Activated CD4-positive, alpha-beta memory T cell treated with anti-CD3 and anti-CD28 coated beads for 36 hours (primary cell): ENCODE measurements at places on chromosomes 7 and 10. TPM values are rescaled to one million over a fixed set of nuclear protein-coding genes. Genes with fewer than 3 reads are reported as not detected.

The SYNPO2L gene
- total RNA-seq, result not detected

The RSPH10B2 gene
- 0.43 TPM for total RNA-seq

The NKX1-2 gene
- not detected for total RNA-seq

The CD36 gene
- total RNA-seq, result not detected

The PAPOLB gene
- not detected for total RNA-seq

The STAM gene
- 29.9 TPM for total RNA-seq

- peak; percentile 5 for DNase-seq
- H3K4me1 ChIP-seq, result no peaks in the 10 kb centered on the region
- H3K4me3 ChIP-seq, result no peak overlapping the region
- no peaks in the 10 kb centered on the region for H3K27me3 ChIP-seq
Observed at GRCh38 chr10:47029181-47030009, 118.2 kb downstream of the PTPN20 start.

DNA sequence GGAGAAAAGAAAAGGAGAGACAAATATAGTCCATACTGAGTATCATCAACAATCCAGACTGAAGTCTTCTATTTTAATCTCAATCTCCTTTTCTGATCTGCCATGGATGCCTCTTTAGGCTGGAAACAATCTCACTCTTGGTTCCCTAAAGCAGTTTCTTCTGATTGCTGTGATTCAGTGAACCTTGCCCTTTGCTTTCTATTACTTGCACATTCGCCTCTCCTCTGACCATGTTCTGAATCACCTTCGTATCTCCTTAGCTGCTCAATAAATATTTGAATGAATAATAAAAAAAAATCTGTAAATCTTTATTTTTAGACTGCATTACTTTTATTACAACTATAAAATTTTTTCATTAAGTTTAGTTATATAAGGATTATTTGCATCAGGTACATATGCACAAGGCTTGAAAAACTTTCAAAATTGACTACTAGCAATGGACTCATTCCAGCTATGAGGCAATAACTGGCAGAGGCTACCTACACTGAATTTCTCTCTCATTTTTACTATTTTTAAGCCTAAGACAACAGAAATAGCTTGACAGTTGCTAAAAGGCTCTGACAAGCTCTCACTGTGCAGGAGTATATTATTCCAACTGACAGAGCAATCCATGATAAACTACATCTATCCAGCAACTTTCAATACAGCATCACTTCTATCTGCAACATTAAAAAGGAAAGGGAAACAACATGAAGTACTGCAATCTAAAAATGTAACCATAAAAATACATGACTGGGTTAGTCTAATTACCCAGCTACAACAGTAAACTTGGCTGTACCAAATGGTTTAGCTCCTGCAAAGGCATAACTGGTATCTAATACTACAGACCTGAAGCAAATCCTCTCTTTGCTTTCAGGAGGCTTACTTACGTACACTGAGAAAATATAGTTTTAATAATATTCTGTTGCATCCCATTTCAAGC lies 25.6 kb downstream of the TM9SF3 start:
- H3K4me3 ChIP-seq, result no peak overlapping the region
- H3K27ac ChIP-seq, result no peak overlapping the region
- H3K4me1 ChIP-seq, result peaks cover 5% of the 10 kb centered on the region
- H3K27me3 ChIP-seq, result no peaks in the 10 kb centered on the region

- H3K4me1 ChIP-seq, result no peaks in the 10 kb centered on the region
- peaks cover 3% of the 10 kb centered on the region for H3K27me3 ChIP-seq
- no peak overlapping the region for H3K27ac ChIP-seq
- no peaks in the 10 kb centered on the region for H3K36me3 ChIP-seq
Observed at GRCh38 chr7:138595454-138595853, 105.7 kb downstream of the SVOPL start.

GRCh38 chr10:9193120-9193519 lies 1138.6 kb downstream of the GATA3 start:
- no peaks in the 10 kb centered on the region for H3K4me1 ChIP-seq
- no peak overlapping the region for H3K27ac ChIP-seq
- peaks cover 5% of the 10 kb centered on the region for H3K27me3 ChIP-seq
- DNase-seq, result no peak
- no peaks in the 10 kb centered on the region for H3K36me3 ChIP-seq

DNA sequence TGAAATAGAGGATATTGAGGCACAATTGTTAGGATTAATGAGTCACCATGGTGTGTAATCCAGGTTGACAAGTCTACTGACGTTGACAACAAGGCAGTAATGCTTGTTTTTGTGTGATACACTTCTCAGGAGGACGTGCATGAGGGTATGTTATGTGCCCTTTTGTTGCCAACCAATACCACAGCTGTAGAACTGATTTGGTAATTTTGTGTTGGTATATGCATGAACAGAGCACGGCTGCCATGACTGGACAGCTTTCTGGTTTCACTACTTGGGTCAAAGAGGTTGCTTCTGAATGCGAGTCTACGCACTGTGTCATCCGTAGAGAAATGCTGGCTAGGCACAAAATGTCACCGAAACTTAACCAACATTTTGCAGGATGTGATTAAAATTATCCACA lies 32.9 kb downstream of the PHTF2 start:
- H3K4me3 ChIP-seq, result peak overlapping the region; percentile 30
- H3K27ac ChIP-seq, result peak overlapping the region; percentile 76
- H3K27me3 ChIP-seq, result no peaks in the 10 kb centered on the region
- peaks cover 63% of the 10 kb centered on the region for H3K4me1 ChIP-seq
- peak; percentile 80 for DNase-seq
- H3K36me3 ChIP-seq, result peaks cover 13% of the 10 kb centered on the region

DNA sequence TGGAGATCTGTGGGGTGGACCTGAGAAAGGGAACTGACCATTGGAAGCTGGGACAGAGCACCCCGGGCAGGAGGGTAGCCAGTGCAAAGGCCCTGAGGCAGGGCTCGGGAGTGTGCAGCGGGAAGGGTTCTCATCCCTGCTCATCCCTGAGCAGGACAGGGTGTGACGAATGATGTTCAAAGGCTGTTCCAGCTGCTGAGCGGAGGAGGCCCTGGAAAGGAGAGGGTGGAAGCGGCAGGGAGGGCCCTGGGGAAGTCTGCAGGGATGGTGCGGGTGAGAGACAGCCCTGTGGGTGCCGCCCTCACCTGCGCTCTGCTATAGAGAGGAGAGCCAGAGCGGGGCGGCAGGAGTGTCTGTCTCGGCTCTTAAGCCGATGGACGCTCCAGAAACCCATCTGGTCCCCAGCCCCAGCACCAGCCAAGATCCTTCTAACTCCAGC lies 43.7 kb downstream of the PRKAG2 start:
- H3K27ac ChIP-seq, result no peak overlapping the region
- H3K4me3 ChIP-seq, result no peak overlapping the region
- no peak for DNase-seq

- no peaks in the 10 kb centered on the region for H3K27me3 ChIP-seq
- H3K4me1 ChIP-seq, result peaks cover 2% of the 10 kb centered on the region
- DNase-seq, result no peak
- no peak overlapping the region for H3K27ac ChIP-seq
- no peaks in the 10 kb centered on the region for H3K36me3 ChIP-seq
Observed at GRCh38 chr7:1733206-1733907, 63.3 kb downstream of the ELFN1 start.

DNA sequence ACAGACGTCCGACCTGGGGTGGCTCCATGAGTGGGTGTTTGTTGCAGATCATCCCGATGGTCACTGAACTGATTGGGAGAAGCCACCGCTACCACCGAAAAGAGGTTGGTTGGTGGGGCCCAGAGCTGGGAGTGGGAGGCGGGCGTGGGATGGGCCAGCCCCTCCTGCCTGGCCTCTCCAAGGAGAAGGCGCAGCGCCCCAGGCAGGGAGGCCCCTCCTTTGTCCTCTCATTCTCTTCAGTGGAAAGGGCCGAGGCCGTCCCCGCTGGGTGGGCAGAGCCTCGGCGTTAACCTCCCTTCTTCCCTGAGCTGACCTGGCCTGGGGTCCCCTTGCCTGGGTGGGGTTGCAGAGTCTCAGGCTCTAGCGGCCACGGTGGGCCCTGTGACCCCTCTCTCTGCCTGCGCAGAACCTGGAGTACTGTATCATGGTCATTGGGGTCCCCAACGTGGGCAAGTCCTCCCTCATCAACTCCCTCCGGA lies 5.2 kb downstream of the MTG1 start:
- H3K27me3 ChIP-seq, result no peaks in the 10 kb centered on the region
- H3K36me3 ChIP-seq, result peaks cover 53% of the 10 kb centered on the region
- H3K27ac ChIP-seq, result no peak overlapping the region
- no peak overlapping the region for H3K4me3 ChIP-seq
- no peak for DNase-seq

- no peaks in the 10 kb centered on the region for H3K4me1 ChIP-seq
- H3K27ac ChIP-seq, result no peak overlapping the region
- H3K27me3 ChIP-seq, result no peaks in the 10 kb centered on the region
- H3K4me3 ChIP-seq, result no peak overlapping the region
- H3K36me3 ChIP-seq, result no peaks in the 10 kb centered on the region
- no peak for DNase-seq
Observed at GRCh38 chr10:126528315-126528835, 140.1 kb upstream of the ADAM12 start.

GRCh38 chr10:1526436-1527055 lies 210.8 kb downstream of the ADARB2 start:
- H3K4me1 ChIP-seq, result no peaks in the 10 kb centered on the region
- no peak overlapping the region for H3K27ac ChIP-seq
- H3K36me3 ChIP-seq, result no peaks in the 10 kb centered on the region

DNA sequence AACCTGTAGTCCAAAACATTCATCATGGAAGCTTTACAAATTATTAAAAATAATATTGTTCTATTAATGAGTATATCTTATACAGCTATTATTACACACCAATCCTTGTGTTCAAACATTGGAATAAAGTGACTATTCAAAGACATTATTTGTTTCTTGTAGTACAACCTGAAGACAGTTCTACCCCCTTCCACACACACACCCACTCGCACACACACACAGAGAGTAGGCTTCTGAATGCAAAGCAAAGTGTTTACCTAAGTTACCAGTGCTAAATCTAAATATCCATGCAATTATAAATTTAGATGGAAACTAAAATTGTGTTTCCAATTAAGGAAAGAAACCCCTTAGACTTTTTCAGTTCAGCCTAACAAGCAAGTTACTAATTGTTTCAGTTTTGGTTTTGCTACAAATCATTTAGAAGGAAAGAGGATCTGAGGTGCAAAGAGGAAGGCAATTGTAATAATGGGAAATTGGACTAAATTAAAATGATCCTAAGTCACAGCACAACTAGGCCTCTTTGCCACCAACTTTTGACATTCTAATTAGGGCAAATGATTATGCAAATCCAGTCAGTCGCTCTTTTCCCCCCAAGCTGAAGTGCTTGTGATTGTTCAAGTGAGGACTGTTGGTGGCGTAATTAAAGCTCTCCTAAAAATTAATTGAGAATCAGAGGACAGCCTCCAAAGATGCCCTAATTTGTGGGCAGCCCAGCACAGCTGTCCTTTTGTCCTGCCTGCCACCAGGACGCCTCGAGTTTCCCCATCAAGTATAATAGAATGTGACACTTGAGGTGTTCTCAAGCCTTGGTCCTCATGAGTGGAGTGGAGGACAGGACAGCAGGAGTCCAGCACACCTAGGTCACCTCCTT lies 19.9 kb upstream of the ATOH7 start:
- no peak for DNase-seq
- no peaks in the 10 kb centered on the region for H3K36me3 ChIP-seq
- H3K27me3 ChIP-seq, result peaks cover 3% of the 10 kb centered on the region
- no peak overlapping the region for H3K27ac ChIP-seq
- H3K4me1 ChIP-seq, result peaks cover 8% of the 10 kb centered on the region
- H3K4me3 ChIP-seq, result no peak overlapping the region

- H3K4me3 ChIP-seq, result no peak overlapping the region
- no peaks in the 10 kb centered on the region for H3K27me3 ChIP-seq
- no peak overlapping the region for H3K27ac ChIP-seq
- H3K36me3 ChIP-seq, result no peaks in the 10 kb centered on the region
Observed at GRCh38 chr7:2012044-2012900, 220.5 kb downstream of the MAD1L1 start.

DNA sequence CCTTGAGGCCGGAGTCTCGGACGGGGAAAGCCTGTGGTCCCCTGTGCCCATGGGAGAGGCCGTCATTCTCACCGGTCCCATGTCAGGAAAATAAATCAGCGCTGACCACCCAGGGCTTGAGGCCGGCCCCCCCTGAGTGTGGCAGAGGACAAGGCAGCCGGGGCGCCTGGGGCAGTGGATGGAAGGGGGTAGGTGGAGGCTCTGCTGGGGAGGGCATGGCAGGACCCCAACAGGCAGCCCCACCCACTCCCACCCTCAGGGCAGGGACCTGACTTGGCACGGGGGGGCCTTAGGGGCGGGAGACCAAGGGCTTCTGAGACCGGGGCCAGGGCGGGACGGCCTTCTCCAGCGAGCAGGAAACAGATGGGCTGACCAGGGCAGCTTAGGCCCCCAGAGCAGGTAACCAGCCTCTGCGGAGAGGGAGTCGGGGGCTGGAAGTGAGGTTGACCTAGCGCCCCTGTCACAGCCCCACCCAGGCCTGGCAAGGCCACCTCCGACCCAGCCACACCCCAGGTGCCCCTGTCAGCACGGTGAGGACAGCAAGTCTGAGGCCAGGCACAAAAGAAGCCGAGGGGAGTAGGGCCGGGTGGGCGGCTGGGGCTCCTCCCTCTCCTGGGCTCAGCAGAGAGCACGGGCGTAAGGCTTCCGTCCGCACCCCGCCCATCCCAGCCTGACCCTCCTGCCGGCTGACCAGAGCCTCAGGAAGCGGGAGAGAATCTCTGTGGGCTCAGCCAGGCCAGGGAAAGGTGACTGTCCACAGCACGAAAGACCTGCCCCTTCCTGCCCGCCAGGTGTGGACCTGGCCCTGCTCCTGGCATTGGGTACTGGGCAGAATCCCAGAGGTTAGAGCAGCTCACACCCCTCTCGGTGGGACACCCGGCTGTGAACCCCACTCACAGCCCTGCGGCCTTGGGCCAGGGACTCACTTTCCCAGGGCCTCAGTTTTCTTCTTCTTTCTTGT lies 87.4 kb downstream of the FOXL3 start:
- H3K4me3 ChIP-seq, result no peak overlapping the region
- no peak overlapping the region for H3K27ac ChIP-seq
- no peaks in the 10 kb centered on the region for H3K36me3 ChIP-seq
- H3K4me1 ChIP-seq, result peaks cover 23% of the 10 kb centered on the region

GRCh38 chr10:17115683-17116082 lies 13.9 kb downstream of the CUBN start:
- peaks cover 4% of the 10 kb centered on the region for H3K4me1 ChIP-seq
- H3K27ac ChIP-seq, result no peak overlapping the region
- no peak for DNase-seq
- H3K36me3 ChIP-seq, result peaks cover 11% of the 10 kb centered on the region
- H3K27me3 ChIP-seq, result no peaks in the 10 kb centered on the region

DNA sequence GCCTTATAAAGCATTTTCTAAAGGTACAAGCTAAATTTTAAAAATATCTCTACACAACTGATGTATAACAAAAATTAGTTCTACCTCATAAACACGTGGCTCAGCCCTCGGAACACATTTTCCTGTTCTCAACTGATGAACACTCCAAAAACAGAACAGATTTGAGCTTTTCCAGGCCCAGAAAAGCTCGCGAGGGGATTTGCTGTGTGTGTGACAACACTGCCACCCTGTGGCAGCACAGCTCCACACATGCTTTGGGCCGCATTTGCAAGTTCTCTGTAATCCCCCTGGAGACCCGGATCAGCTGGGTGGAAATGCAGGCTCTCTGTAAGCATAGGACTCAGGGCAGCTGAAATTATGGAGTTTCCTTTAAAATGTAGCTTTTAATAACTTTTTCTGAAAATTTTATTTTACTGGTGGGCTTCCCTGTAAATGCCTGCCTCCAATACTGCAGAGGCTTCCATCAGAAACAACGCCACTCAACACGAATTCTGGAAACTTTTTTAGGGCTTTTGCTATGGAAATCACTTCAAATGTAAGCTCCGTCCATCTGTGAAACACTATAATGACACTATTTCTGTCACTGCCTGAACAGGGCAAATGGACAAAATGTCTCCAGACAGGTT lies 155.5 kb downstream of the COBL start:
- peaks cover 15% of the 10 kb centered on the region for H3K27me3 ChIP-seq
- H3K36me3 ChIP-seq, result no peaks in the 10 kb centered on the region
- DNase-seq, result peak; percentile 67
- H3K4me1 ChIP-seq, result peaks cover 10% of the 10 kb centered on the region
